A549 treated with Mapracorat at 1 μM for 4 hours (cell line): ENCODE measurements at places on chromosomes 4 and X. TPM values are rescaled to one million over a fixed set of nuclear protein-coding genes. Genes with fewer than 3 reads are reported as not detected.

Gene P2RY4
- total RNA-seq: not detected in 5 replicates

Gene ETDA
- not detected in 5 replicates for total RNA-seq

Gene YY2
- total RNA-seq: 1.9 to 2.7 TPM (median 2.5 TPM) in 5 replicates

Gene SULT1E1
- total RNA-seq: not detected in 5 replicates

Gene RASSF6
- 0.52 to 1.0 TPM (median 0.88 TPM) in 5 replicates for total RNA-seq

Gene SORCS2
- total RNA-seq: 3.4 to 6.4 TPM (median 4.8 TPM) in 5 replicates

Gene FAM156B
- 10.5 to 18.4 TPM (median 11.8 TPM) in 5 replicates for total RNA-seq

Gene SPANXB1
- total RNA-seq: 1.3 to 3.9 TPM (median 2.5 TPM) in 5 replicates
